ENCODE measurements at places on chromosomes 7 and 10. TPM values are rescaled to one million over a fixed set of nuclear protein-coding genes. Genes with fewer than 3 reads are reported as not detected.

DNA sequence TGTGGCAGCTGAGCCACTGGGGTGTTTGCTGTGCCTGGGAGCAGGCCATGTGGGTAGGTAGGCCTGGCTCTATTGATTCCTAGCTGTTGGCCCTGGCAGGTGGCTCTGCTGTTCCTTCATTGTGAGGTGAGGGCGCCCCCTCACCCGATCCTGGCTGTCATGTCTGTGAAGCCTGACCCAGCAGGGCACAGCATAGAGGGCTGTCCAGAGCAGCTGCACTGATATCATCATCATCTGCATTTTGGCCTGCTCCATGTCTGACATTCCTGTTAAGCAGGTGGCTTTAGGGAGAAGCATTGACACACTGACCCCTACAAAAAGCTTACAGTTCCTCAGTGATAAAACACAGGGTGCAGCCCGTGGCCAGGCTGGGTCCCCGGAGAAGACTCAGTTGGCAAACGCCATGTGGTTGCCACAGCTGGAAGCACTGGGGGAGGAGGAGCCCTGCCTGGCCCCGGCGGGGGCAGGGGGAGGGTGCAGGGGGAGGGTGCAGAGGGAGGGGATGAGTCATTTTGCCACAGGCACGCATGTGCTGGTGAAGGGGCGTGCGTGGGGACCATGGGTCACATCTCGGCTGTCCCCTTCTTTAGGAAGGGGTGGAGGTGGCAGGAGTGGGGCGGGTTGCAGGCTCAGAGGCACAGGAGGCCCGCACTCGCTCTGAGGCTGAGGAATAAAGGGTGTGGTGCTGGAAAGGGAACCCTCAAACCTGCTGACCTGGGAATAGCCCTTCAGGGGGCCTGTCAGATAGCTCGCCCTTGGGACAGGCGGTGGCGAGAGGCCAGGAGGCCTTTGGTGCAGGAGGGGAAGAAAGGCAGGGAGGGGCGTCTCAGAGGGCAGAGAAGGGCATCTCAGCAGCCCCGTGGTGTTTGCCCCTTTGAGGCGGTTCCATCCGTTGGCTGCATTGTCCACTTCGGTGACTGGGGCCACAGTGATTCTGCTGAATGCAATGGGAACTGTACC, 31.6 kb downstream of the IKZF1 start:
- DNase-seq, result no peak

- DNase-seq, result no peak
Observed at GRCh38 chr10:86345296-86345858, 21.2 kb downstream of the GRID1 start.

SLC13A1 gene
- not detected for polyA plus RNA-seq

RAB19 gene
- polyA plus RNA-seq, result not detected

SEPTIN7 gene
- 112 TPM for polyA plus RNA-seq

CFAP43 gene
- polyA plus RNA-seq, result 0.07 TPM

- DNase-seq, result no peak
Observed at GRCh38 chr7:41415471-41416207, 287.3 kb downstream of the INHBA start.

GRCh38 chr7:7970531-7971307, 2.1 kb downstream of the GLCCI1 start:
- DNase-seq, result peak; percentile 33

DNA sequence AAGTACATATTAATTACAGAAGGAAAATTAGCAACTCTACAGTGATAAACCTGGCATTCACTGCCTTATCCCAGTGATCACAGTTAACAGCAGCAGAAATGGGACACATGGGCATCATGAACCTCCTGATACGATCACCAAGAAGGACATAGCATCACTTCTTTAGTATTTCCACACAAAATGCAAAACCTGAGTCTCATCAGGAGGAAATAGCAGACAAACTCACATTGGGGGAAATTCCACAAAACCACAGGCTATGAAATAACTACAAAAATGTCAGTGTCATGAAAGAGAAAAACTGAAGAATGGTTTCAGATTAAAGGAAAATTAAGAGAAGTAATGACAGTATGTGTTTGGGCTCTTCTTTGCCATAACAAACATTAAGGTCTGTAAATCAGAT, 12.0 kb upstream of the PURB start:
- DNase-seq, result no peak

LEP gene
- not detected for polyA plus RNA-seq

GRCh38 chr10:13997650-13998049, 333.1 kb downstream of the FRMD4A start:
- DNase-seq, result no peak

DNA sequence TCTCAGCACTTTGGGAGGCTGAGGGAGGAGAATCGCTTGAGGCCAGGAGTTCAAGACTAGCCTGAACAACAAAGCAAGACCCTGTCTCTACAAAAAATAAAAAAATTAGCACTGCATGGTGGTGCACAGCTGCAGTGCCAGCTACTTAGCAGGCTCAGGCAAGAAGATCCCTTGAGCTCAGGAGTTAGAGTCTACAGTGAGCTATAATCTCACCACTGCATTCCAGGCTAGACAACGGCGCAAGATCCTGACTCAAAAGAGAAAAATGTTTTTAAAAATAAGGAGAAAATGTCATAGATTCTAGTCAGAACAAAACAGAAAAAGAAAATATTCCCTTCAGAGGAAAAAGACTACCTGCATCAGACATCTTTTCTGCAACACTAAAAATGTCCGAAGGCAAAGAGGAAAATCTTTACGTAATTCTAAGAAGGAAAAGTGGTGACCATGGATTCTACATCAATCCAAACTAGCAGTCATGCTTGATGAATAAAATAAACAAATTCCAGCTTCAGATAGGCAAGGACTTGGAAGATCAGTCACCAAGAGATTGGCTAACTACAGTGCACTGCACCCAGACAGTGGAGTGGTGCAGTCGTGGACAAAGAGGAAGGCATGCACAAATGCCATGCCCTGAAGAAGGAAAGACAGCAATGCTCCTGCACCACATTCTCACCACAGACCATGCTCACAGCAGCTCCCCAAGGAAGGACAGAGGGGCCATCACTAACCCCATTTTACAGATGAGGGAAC, 54.3 kb downstream of the ERCC6 start:
- DNase-seq, result peak; percentile 68

GRCh38 chr10:7547829-7548228, 118.9 kb downstream of the ITIH5 start:
- no peak for DNase-seq

DNA sequence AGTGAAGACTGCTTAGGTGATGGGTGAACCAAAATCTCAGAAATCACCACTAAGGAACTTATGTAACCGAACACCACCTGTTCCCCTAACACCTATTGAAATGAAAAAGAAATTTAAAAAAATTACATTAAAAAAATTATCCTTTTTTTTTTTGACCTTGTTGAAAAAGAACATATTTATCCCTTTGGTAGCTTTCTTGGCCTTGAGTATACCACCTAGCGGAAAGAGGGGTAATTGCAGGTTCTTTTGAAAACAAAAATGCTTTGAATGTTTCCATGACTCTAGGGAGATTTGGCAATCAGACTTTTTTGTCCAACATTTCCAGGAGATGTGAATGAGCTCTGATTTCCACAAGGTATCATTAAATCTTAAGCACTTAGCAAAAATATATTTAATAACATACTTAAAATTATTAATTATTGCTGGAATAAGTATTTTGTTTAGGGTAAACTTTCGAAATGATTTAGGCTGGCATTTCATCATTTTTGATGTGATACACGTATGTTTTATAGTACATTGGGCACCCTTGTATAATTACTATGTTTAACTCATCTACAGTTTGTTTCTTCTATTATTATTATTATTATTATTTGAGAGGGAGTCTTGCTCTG, 47.0 kb upstream of the ELMO1 start:
- DNase-seq, result peak; percentile 13

GIMAP8 gene
- not detected for polyA plus RNA-seq

GRCh38 chr10:5905854-5906507, 15.9 kb downstream of the FBH1 start:
- DNase-seq, result no peak

DPYSL4 gene
- 33.7 TPM for polyA plus RNA-seq

DNA sequence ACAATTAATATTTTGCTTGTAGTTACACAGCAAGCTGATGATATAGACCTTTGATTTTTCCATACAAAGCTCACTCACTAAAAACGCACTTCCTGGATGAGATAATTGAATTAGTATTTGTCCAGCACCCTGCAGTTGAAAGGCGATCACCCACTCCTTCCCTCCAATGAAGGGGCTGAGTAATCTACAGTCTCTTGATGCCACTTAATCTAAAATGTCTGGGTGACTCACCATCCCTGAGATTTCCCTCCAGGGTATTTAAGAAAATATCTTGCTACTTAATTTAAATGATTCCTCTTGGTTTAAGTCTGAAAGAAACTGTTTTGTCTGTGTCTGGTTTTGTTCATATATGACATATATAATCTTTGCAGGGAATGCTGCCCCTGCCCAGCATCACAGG, 515.3 kb downstream of the GRID1 start:
- DNase-seq, result no peak

PCLO gene
- 0.05 TPM for polyA plus RNA-seq

MSMB gene
- not detected for polyA plus RNA-seq

A1CF gene
- polyA plus RNA-seq, result not detected

- no peak for DNase-seq
Observed at GRCh38 chr10:77832238-77832637, 94.3 kb downstream of the DLG5 start.

DNA sequence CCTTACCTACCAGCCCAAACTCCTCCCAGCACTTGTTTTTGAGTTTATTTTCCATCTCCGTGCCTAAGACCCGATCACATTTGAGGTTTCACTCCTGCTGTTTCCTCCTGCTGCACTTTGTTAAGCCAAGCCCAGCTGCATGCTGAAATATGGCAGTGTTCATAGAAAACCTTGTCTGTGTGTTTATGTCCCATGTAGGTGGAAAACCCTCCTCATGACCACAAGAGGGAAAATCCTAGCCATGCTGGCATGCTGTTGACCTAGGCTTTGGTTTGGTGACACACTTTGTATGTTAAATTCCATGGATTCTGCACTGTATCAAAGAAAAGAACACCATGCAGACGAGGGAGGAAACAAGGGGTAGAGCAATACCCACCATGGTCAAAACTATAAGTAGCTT, 154.4 kb downstream of the CUBN start:
- no peak for DNase-seq

PODXL gene
- 3.8 TPM for polyA plus RNA-seq

GRCh38 chr10:104980368-104980767, 339.3 kb downstream of the SORCS3 start:
- DNase-seq, result no peak

ABCB4 gene
- polyA plus RNA-seq, result not detected

DNA sequence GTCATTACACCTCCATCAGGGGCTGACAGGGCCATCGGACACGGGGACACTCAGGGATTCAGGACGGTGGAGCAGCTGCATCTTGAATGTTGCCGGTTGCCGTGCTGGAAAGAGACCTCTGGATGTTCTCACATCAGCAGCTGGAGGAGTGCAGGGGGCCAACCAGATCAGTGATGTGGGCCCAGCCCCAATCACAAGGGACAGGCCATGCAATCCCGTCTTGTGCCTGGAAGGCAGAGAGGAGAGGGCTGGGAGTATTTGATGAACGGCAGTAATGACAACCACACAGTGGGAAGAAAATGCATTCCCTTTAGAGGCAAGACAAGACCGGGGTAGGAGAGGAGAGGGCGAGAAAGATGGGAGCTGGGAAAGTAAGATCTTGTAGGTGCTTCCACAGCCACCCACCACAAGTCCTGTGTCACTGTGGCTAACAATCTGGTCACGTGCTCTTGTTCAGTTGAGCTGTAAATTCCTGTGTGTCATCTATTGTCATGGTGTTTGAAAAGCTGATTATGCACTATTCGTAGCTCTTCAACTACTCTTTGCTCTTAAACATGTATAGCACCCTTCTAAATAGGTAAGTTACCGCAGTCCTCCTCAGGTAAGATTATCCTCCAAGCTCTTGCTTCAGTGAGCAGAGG, 85.9 kb upstream of the LEP start:
- DNase-seq, result no peak

SPOCK2 gene
- polyA plus RNA-seq, result not detected

KAT6B gene
- polyA plus RNA-seq, result 8.1 TPM

- no peak for DNase-seq
Observed at GRCh38 chr7:94188350-94188749, 184.2 kb upstream of the BET1 start.

SFTPA1 gene
- polyA plus RNA-seq, result not detected

GRCh38 chr10:25902002-25902401, 32.0 kb upstream of the MYO3A start:
- DNase-seq, result no peak

DNA sequence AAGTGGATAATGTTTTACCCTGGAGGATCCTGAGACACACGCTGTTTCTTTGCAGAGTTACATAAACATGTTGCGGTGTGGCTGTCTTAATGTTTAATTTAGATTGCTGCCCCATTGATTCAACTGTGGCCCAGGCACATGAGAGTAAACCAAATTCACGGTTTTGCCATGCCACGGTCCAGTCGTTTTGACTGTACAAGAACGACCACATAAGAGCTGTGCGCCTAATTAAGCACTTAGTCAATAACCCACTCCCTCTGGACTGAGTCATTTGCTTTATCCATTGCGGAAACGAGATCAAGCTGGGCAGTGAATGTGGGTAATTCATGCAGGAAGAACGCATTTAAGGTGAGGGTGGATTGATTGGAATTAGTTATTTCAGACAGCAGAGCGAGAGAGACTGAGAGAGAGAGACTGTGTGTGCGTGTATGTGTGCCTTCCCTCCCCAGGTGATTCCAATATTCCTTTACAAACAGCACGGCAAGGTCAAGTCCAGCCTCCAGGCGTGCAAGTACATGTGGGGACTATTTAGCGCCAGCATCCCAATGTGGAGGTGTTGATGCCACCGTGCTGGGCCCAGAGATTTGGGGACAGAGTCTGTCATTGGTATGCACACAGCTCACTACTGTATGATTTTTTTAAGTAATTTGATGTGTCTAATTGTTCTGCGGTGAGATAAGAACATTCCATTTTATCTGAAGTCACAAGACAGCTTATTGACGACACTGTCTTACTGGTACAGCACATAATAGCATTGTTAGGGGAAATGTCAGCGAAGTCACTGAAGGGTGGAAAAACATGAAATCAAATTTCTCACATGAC, 8.4 kb upstream of the TEX36 start:
- no peak for DNase-seq

SNX10 gene
- not detected for polyA plus RNA-seq

PGAM2 gene
- not detected for polyA plus RNA-seq

- no peak for DNase-seq
Observed at GRCh38 chr7:32102432-32102873, 32.2 kb upstream of the PDE1C start.

Data from IMR-90 (cell line).